ENCODE measurements at places on chromosomes 12 and 14.

GRCh38 chr12:121826318-121827150, 22.7 kb downstream of the SETD1B start:
- DNase-seq, result no peak

GRCh38 chr14:89040080-89040459, 215.6 kb downstream of the TTC8 start:
- no peak for DNase-seq

DNA sequence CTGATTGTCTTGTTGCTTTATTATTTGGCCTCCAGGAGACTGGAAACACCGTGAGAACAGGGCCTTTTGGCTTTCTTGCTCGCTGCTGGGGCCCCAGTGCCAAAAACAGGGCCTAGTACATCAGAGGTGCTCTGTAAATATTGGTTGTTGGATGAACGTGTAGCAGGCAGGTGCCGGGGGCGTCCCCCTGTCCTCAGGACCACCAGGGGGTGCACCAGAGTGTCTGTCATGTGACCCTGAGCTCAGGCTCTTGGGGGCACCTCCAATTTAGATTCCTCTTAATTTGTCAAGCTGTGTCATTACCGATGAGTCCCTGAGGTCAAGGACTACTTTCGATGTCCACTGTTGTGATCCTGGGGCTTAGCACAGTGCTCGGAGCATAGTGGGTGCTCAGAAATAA, 87.1 kb downstream of the ACACB start:
- no peak for DNase-seq

DNA sequence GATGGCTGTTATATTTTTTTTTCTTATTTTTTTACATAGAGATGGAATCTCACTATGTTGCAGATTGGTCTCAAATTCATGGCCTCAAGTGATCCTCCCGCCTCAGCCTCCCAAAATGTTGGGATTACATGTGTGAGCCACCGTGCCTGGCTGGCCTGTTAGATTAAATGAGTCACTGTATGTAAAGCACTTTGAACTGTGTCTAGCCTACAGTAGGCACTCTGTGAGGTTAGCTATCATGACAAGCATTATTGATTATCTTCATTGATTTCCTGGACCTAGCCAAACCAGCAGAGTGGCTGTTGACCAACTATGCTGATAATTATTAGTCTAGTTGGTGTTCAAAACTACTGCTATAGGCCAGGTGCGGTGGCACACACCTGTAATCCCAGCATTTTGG, 42.6 kb downstream of the ARF6 start:
- DNase-seq, result no peak

- DNase-seq, result no peak
These were observed 180.9 kb downstream of the RPS29 start for GRCh38 chr14:49405291-49405690.

DNA sequence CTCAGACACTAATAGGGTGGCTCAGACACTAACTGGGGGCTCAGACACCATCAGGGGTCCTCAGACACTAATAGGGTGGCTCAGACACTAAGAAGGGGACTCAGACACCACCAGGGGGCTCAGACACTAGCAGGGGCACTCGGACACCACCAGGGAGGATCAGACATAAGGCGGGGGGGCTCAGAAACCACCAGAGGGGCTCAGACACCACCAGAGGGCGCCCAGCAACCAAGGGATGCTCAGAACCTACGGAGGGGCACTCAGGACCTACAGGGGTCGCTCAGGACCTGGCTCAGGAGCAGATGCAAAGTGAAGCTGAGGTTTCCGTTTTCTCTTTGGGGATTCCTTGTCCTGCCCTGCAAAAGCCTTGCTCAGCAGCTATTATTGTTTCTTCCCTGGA, 448.5 kb downstream of the TMEM121 start:
- DNase-seq, result peak; percentile 93

DNA sequence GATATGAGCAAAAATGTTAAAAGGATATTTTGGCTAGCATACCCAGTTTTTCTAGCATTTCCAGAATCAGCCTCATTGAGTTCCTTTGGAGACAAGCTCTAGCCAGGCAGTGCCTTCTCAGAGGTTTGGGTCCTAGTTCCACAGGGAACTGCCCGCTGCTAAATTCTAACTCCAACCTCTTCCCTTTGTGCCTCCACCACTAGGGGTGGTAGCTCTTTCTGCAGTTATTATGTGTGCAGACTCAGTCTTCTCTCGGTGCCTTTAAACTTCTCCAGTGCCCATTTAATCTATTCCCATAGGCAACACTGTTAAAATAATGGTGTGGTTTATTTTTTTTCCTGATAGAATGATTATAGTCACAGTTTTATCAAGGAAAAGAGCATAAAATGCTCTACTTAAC, 21.5 kb upstream of the SLC25A3 start:
- no peak for DNase-seq

- DNase-seq, result no peak
These were observed 27.2 kb upstream of the GPR132 start for GRCh38 chr14:105092171-105093037.

- DNase-seq, result no peak
These were observed 80.6 kb upstream of the GTF2A1 start for GRCh38 chr14:81301371-81301770.

- DNase-seq, result peak; percentile 72
These were observed 1.0 kb upstream of the SLC38A2 start for GRCh38 chr12:46373301-46374296.

GRCh38 chr12:64680235-64680634, 69.9 kb downstream of the RASSF3 start:
- no peak for DNase-seq

DNA sequence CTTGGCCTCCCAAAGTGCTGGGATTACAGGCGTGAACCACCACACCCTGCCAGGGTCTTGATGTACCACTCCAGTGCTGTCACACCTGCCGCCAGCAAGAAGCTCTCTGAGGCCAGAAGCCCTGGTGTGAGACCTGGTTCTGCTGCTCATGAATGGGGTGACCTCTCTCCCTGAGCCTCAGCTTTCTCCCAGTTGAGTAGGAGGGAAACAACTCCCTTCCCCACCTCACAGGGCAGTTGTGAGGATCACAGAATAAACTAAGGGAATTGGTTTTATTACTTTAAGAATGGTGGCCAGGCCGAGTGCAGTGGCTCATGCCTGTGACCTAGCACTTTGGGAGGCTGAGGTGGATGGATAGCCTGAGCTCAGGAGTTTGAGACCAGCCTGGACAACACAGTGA, 5.8 kb upstream of the CD63 start:
- DNase-seq, result no peak

- no peak for DNase-seq
These were observed 11.9 kb downstream of the FGF6 start for GRCh38 chr12:4433745-4434058.

Measured in DND-41 (cell line).